ENCODE measurements at places on chromosomes 5 and 9.

DNA sequence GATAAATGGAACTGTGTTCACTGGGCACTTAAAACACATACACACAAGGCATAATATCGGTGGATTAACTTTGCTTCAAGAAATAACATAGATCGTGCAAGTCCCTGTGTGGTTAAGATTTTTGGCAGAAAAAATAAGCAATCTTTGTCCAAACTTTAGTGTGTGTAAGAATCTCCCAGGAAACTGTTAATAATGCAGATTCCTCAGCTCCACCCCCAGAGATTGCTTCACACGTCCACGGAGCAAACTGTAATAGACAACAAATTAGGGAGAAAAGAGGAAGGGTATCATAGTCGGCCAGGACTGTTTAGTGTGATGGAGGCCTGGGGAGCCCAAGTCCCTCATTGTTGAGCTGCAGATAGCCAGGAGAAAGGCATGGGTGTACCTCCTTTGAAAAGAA is 84.8 kb downstream of the PJA2 start:
- no peak for DNase-seq

- no peak for DNase-seq
Measured at GRCh38 chr9:70488098-70488792, 73.8 kb upstream of the KLF9 start.

GRCh38 chr5:54230936-54231685 is 79.3 kb downstream of the ARL15 start:
- DNase-seq, result no peak

GRCh38 chr9:127942216-127943010 is 4.8 kb upstream of the DPM2 start:
- no peak for DNase-seq

- no peak for DNase-seq
Measured at GRCh38 chr9:83198371-83198770, 135.4 kb upstream of the RASEF start.

GRCh38 chr5:96048763-96049162 is 87.1 kb upstream of the ELL2 start:
- DNase-seq, result no peak

DNA sequence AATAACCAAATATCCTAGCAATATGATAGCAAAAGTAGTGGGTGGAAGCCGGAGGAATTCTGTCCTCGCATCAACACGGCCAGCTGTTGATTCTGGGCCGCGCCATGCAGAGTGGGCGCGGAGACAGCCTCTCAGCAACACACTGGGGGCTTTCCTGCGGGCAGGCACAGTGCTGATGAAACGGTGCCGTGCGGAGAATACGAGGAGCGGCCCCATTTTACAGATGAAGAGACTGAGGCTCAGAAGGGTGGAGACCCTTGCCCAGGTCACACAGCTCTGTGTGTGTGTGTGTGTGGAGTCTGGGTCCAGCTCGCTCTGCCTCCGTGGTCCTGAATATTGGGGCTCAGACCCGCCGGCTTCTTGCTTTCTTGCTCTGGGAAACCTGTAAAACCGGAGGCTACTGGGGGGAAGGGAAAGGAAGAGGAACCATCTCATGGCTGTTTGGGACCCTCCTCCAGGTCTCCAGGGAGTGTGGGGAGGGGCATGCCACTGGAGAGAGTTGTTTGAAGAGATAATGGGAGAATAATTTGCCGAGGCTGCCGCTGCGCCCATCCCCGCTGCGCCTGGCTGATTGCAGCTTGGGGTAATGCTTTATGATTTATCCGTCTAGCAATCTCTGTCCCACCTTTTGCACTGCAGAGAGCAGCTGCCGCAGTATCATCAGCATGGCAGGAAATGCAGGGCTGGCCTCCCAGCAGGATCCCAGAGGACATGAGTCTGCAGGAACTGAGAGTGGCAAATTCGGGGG is 36.6 kb downstream of the NCS1 start:
- DNase-seq, result no peak

GRCh38 chr5:142551338-142552067 is 134.4 kb downstream of the FGF1 start:
- no peak for DNase-seq

GRCh38 chr5:116442095-116442534 is 132.5 kb downstream of the SEMA6A start:
- DNase-seq, result no peak

GRCh38 chr9:88871669-88872068 is 119.6 kb upstream of the S1PR3 start:
- DNase-seq, result no peak

DNA sequence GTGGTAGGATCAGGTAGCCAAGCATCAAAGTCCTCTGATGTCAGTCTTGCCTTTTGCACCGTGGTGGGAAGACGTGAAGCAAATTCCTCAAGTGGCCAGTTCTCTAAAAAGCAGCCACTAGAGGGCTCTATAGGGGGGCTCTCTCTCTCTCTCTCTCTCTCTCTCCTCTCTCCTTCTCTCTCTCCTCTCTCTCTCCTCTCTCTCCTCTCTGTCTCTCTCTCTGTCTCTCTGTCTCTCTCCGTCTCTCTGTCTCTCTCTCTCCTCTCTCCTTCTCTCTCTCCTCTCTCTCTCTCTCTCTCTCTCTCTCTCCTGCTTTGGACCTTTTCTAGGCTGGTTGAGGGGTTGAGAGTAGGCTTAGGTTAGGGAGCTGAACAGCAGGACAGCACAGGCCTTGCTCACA is 13.9 kb upstream of the OSMR start:
- DNase-seq, result no peak

DNA sequence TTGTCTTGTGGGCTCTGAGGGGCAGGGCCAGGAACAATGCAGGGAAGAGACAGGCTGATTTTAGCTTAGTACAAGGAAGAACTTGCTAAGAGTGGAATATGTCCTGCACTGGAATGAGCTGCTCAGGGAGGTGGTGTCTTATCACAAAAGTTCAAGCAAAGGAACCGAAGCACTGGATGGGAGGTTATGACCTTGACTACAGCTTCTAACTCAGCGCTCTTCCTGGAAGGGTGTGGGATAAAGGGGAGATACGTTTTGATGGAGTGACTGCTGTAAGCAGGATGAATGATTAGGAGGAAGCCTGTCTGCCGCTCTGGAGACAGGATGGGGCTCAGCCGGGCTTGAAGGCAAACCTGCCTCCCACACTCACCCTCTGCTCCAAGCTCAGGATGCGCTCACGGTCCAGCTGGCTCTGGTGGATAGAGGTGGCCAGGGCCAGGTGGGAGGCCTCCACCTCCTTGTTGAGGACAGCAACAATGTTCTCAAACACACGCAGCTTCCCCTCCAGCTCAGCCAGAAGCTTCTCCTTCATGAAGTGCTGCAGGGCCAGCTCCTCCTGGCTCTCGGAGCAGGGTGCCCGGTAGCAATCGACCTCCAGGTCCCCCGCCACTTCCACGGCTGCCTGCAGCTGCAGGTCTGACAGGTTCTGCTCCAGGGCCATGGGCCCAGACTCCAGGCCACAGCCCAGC is 13.5 kb downstream of the TRAF1 start:
- no peak for DNase-seq

GRCh38 chr9:108850293-108850897 is 5.4 kb downstream of the ACTL7B start:
- DNase-seq, result no peak

DNA sequence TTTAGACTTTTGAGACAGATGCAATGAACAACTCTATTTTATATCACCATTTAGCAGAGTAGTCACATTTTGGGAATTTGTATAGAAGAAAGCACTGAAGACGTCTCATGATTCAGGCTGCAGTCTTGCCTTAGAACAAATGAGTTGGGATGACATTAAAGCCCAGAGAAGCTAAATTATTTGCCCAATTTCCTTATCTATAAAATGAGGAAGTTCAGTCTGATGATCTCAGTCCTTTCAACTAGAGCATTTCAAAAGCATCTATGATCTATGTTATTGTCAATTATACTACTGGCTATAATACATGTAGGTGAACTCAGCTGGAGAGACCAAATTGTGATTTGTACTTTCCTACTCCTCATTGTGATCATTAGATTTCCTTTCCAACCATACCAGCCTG is 154.1 kb downstream of the OSTF1 start:
- no peak for DNase-seq

GRCh38 chr5:160480652-160481051 is 59.0 kb downstream of the PTTG1 start:
- no peak for DNase-seq

DNA sequence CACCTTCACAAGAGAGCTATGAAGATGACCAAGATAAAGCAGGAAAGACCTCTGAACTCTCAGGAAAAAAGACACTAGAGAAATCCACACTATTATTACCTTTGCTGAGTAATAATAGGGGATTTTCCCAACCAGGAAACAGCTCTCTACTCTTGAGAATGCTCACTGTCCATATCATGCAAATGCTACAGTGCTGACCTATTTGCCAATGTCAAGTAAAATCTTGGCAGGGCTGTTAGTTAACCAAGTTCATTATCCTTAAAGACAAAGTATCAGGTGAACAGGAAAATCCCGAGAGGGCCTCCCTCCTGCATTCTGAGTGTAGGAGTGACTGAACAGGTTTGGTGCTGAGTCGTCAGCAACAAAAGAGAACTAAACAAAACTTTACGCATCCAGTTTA is 306.6 kb downstream of the ACTL7B start:
- DNase-seq, result no peak

GRCh38 chr5:127969002-127969401 is 114.6 kb upstream of the SLC12A2 start:
- DNase-seq, result no peak

GRCh38 chr9:97858393-97858713 is 5.3 kb downstream of the FOXE1 start:
- DNase-seq, result no peak

DNA sequence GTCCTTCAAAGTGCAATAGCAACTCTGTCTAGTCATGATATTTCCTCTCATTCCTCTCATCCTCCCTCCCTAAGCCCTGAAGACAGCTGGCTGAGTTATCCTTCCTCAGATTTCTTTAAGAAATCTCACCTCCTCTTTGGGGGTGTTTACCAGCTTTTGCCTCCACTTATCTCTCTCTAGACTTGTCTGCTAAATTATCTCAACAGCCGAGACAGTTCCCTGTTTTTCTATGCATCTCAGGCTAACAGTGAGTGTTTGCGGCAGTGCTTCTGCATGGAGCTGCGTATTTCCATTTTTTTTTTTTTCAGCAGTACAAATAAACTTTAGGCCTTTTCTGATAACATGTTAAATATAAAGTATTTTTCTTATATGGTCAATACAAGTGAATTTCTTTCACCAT is 20.9 kb downstream of the KCTD16 start:
- DNase-seq, result no peak

DNA sequence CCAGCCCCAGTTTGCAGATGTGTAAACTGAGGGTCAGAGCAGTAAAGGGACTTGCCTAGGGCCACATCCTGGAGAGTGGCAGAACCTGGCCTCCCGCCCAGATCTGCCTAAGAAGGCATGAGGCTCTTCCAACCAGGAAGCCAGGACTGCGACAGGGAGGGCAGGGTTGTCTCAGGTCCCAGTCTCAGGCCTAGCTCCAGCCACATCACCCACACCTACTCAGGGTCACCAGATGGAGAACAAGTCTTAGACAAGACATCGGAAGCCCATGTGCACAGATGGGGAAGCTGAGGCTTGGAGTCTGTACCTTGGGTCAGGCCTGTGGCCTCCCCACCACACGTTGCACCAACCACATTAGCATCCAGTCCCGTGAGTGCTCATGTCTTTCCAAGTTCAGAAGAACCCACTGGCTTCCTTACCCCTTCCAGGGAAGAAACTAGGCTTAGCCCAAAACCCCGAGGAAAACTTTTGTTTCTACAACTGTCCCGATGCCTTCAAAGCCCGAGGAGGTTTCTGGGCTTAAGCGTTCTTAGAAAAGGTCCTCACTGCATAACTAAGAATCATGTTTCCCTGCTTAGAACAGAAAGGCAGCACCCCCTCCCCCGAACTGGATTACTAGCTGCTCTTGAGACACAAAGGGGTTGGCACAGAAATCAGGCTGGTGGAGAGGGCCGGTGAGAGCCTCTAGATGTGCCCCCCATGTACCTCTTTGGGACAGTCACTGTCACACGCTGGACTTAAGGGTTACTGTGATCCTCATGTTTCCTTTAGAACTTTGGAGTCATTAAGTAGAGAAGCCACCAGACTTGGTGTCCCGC is 2.2 kb downstream of the FAM78A start:
- DNase-seq, result no peak

GRCh38 chr5:55671975-55672374 is 40.1 kb downstream of the SLC38A9 start:
- DNase-seq, result no peak

- DNase-seq, result no peak
Measured at GRCh38 chr5:14308384-14309154, 165.4 kb downstream of the TRIO start.

DNA sequence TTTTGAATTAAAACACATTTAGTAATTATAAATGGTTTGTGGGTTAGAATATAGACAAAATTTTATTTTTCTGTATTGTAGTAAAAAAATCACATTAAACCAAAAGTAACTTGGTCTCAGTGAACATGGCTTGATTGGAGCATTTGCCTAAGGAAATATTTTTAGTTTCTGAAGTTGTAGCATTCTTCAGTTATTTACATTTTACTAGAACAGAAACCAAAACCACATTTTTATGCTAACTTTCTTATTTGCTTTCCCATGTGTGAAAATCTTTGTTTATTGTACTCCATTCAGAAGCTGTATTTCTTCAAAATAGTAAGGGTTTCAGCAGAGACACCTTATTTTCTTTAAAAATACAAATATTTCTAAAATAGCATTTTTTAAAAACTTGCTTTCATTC is 129.9 kb downstream of the SGCD start:
- DNase-seq, result no peak

- DNase-seq, result no peak
Measured at GRCh38 chr5:140043508-140043872, 391 bp upstream of the NRG2 start.

DNA sequence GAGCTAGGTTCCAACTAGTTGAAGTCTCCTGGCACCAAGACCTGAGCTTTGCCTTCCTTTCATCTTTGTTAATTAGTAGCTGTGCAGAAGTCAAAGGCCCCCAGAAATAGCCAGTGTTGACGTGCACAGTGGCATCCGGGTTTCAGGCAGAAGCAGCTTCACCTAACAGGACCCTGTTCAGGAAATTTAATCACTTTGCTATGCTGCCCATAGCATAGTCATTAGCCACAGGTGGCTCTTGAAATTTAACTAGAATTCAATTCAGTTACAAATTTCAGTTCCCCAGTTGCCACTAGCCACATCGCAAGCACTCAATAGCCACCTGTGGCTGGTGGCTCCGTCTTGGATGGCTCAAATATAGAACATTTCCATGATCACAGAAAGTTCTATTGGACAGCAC is 179.1 kb downstream of the GOLPH3 start:
- DNase-seq, result no peak

DNA sequence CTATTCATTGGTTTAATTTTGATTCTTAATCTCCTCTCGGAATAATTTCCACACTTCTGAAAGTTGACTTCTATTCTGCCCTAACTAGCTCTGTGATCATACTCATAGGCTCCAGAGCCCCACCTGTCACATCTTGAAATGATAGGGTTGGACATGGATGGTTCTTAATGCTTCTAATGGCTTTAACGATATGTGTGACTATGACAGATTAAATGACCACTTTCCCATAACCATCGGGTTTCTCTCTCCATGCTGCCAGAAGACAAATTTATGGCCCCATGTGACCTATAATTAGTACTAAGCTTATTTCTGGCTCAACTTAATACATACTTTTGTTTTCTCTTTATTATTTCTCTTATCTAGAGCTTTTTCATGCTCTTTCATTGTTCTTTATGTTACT is 251.1 kb upstream of the TUT7 start:
- no peak for DNase-seq

GRCh38 chr9:17632994-17633393 is 54.1 kb downstream of the SH3GL2 start:
- no peak for DNase-seq

GRCh38 chr5:1948111-1948510 is 65.4 kb upstream of the IRX4 start:
- DNase-seq, result no peak

- no peak for DNase-seq
Measured at GRCh38 chr9:33435821-33436277, 11.5 kb downstream of the AQP3 start.

- DNase-seq, result no peak
Measured at GRCh38 chr5:181243018-181243563, 615 bp downstream of the RACK1 start.
